ENCODE measurements at places on chromosomes 7 and 10.

GRCh38 chr10:108500396-108500795 lies 1335.9 kb upstream of the SORCS1 start:
- DNase-seq = no peak

DNA sequence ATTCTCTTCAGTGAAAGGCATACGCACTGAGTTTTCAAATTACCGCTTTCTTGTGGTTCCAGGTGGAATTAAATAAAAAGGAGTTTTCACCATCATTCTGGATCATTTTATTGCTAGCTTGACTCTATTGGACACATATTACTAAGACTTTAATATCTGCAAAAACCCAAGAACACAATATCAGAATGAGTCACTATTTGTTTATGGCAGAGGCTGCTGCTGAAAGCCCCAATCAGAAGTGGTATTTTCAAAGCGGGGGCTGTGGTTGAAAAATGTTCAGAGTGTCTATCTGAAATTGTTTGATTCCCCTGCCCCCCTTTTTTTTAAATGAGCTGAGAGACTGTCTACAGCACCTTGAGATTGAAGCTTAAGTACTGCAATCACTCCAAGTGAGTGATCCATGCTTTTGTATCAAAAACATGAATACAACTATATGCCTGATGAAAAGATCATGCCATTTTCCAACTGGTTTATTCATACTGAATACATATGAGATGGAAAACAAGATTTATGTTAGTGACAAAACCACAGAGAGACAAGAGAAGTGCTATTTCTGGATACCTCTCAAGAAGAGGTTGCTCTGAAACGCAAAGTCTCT lies 376.4 kb downstream of the HTR7 start:
- DNase-seq = no peak

DNA sequence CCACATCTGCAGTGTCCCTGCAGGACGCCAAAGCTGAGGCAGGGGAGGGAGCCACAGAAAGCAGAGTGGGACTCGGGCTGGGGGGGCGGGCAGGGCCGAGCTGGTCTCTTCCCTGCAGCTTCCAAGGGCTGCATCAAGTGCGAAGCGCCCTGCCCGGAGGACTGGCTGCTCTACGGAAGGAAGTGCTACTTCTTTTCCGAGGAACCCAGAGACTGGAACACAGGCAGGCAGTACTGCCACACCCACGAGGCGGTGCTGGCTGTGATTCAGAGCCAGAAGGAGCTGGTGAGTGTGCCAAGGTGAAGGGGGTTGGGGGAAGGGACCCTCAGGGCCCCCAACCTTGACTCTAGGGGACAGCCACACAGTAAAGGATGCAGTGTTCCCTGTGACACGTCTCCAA lies 16.7 kb downstream of the CLEC2L start:
- no peak for DNase-seq

- DNase-seq = no peak
Observed at GRCh38 chr10:131824371-131825149, 76.2 kb upstream of the PPP2R2D start.

DNA sequence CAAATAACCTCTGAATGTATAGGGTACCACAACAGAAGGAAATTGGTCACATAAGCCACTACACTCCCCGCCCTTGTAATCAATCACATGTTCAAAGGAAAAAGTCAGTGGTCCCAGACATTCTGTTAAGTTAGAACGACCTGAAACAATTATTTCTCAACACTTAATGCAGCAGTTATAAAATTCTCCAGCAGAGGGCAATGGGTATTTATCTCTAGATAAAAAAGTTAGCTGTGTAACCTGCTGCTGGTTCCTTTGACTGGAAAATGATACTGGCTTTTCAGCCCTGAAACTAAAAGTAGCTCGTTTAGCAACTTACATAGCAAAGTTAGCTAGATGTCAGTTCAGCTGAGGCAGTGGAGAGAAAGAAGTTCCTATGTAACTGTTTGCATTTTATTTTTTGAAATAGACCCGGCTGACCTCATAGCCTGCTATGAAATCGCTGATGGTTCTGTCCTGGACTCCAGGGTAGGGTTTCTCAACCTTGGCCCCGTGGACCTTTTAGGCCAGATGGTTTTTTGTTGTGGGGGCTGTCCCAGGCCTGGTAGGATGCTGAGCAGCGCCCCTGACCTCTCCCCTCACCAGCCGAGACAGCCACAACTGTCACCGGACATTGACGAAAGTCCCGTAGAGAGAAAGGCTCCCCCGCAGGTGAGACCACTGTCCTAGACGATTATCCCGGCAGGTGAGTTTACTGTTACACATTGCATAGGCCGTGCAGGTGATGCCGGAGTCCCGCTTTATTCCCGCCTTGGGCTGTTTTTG lies 40.2 kb upstream of the PROSER2 start:
- DNase-seq = peak; percentile 56

GRCh38 chr10:132158122-132158741 lies 28.5 kb upstream of the DPYSL4 start:
- no peak for DNase-seq

DNA sequence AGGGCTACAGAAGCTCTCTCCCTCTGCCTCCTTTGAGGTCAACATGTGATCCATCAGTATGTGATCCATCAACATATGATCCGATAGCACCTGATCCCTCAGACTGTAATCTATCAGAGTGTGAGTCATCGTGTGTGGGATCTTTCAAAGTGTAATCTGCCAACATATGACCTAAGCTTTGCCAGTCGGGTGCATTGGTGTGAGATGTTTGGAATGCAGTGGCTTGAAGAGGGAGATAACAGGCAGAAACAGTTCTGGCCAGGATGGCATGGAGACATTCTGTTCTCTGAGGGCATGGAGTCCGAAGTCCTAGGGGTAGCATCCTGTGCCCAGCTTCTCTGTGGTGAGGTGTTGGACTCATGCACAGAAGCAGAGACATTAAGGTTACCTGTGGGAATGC lies 217.7 kb upstream of the ETV1 start:
- DNase-seq = no peak

- no peak for DNase-seq
Observed at GRCh38 chr10:125023862-125024496, 82.1 kb downstream of the ZRANB1 start.

DNA sequence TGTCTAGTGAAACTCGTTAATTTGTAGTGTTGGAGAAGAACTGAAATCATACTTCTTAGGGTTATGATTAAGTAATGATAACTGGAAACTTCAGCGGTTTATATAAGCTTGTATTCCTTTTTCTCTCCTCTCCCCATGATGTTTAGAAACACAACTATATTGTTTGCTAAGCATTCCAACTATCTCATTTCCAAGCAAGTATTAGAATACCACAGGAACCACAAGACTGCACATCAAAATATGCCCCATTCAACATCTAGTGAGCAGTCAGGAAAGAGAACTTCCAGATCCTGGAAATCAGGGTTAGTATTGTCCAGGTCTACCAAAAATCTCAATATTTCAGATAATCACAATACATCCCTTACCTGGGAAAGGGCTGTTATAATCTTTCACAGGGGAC lies 187.6 kb downstream of the CFTR start:
- DNase-seq = no peak

All from hepatic stellate cell (primary cell).